HEK293T (cell line): ENCODE measurements at places on chromosomes 4 and X.

GRCh38 chr4:3239303-3239702, 9.7 kb upstream of the MSANTD1 start:
- no peak for DNase-seq

- DNase-seq: no peak
Measured at GRCh38 chrX:67585401-67585800, 41.6 kb downstream of the AR start.

GRCh38 chr4:76883147-76883546, 14.8 kb downstream of the SOWAHB start:
- DNase-seq: no peak

DNA sequence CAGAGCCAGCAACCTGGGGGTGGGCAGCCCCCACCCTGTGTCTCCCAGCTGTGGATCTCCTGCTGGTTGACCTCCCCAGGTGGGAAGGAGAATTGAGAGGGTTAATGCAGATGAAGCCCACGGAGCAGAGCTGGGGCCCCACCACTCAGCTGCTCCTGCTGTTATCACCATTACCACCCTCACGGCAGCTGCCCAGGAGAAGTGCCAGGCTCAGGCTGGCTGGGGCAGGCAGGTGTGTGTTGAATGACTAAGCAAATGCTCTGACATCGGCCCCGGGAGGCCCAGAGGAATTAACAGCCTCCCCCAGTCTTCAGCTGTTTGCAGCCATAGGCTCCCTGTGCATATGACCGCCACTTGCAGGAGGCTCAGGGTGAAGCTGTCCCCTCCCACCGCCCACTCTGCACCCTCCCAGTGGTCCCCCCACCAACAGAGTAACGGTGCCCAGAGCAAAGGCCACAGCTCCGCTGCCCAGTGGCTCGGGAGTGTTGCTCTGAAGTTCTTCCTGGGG, 133.8 kb downstream of the CPZ start:
- no peak for DNase-seq
